ENCODE measurements at places on chromosomes 5 and 9.

DNA sequence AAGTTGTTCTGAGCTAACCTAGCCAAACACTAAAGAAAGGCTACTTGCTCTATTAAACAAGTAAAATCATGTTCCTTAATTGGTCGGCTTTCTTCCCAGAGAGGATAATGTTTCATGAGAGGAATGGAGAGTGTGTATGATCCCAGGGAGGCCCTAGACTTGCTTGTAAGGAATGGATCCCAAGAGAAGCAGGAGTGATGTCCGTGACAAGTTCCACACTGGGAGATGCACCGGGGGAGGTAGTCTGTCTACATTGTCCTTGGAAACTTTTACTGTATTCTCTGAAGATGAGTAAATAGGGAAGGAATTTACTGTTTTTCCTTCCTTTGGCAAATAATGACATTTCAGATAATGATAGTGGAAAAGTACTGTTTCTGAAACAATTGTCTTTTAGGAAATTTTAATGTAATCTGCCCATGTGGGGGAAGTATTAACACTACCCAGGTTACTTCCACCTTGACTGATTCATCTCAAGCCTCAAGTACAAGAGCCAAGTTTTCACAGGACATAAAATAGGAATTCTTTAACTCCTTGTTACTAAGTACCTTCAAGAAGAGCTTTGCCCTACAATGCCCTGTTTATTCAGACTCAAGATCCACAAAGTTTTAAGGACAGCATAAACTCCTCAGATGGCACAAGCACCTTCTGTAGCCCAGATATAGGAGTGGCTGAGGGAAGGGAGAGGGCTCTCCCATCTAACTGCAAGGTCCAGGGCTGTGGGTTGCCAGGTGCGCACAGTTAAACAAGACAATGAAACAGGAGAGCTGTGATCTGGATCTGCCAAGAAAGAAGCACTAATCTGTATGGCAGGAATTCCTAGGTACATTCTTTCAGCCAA is 152.1 kb downstream of the GNA14 start:
- no peak for DNase-seq

GRCh38 chr5:10699987-10700386 is 61.0 kb downstream of the DAP start:
- DNase-seq: no peak

GRCh38 chr9:80789831-80790230 is 899.5 kb downstream of the TLE1 start:
- no peak for DNase-seq

- no peak for DNase-seq
Measured at GRCh38 chr5:61754792-61755191, 422.7 kb downstream of the ZSWIM6 start.

DNA sequence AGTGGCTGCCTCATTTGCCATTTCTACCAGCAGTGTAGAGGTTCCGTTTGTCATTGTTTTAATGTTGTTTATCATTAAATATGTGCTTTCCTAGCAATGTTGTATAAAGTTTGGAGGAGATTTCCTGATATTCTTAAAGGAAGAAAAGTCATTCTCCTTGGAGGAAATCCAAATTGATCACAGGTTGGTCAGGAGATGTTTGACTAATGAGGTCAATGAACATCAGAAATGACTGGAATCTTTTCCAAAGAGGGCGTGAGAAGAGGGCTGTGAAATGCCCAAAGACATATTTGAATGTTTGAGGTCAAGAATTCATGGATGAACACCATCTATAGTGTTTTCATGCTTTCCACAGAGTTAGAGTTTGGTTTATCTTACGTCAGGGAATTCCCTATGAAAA is 471.3 kb downstream of the MAT2B start:
- DNase-seq: no peak

GRCh38 chr5:67414712-67415111 is 218.1 kb upstream of the CD180 start:
- no peak for DNase-seq

GRCh38 chr9:95085861-95086563 is 231.5 kb downstream of the FANCC start:
- DNase-seq: no peak

GRCh38 chr5:135233477-135233876 is 165.6 kb downstream of the MACROH2A1 start:
- DNase-seq: no peak

DNA sequence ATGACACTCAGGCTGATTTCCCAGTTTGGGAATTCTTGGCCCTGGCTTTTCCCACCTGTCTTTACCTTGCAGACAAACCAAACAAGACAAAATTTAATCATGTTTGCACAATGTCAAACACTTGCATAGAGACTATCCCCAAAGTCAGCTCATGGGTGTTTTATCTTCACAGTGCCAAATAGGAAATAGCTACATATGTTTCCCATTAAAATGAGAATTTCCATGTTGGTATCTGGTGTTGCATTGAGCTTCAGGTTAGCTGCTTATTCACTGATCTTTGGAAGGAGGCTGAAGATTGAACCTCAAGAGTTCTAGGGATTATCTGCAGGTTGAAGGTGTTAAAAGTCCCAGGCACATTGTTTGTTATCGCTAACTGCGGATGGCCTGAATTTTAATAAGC is 19.5 kb downstream of the MAP1B start:
- DNase-seq: no peak

- no peak for DNase-seq
Measured at GRCh38 chr5:141488591-141489561, at the start of gene PCDHGC5. Gene PCDHGC5, plus strand, starts transcription at chr5:141489081. Its CDS starts 160 bp downstream, at chr5:141489241.

DNA sequence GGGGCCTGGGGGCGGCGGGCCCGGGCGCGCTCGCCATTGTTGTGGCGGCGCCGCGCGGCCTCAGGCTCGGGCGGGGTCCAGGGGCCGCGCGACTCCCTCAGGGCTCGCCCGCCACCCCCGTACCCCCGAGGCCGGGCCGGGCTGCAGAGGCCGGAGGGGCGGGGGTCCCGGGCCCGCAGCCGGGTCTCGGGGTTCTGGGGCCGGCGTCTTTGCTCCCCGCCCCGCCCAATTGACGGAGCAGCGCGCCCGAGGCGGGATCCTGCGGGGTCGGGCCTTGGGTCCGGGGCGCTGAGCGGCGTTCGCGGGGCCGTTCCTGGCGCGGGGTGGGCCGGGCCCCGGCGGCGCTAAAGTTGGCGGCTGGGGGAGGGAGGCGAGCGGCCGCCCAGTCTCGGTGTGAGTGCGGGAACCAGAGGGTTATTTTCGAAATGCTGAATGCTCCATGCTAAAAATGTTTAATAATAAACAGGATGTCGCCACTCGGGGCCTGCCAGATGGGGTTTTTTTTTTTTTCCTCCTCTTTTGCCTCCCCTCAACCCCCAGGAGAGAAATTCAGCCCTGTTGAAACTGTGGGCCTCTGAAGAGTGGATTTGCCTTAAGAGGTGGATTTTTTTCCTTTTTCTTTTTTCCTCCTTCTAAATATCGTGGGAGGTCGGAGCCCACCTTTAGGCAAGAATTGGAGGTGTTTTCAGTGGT is 724 bp downstream of the PRRC2B start:
- DNase-seq: peak; percentile 29

GRCh38 chr5:50663636-50664035 is 2.8 kb upstream of the PARP8 start:
- DNase-seq: no peak

DNA sequence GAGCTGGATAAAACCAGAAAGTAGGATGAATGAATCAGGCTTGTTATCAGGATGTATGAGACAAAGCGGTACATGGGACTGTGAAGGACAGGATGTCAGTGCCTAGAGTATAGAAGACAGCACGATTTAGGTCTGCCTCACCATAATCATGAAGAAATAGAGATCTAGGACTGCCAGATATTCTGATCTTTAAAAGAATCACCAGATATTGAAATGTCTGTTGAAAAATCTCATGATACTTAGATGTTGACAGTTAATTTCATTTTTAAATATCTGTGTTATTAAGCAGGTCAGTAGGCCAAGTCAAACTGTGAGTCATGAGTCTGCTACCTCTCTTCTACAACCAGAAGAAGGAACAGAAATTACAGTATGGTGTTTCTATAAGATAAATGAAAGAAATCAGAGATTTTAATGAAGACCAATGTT is 65.0 kb downstream of the ST8SIA4 start:
- no peak for DNase-seq

GRCh38 chr9:128392302-128393144 is 21.3 kb downstream of the URM1 start:
- DNase-seq: no peak

GRCh38 chr5:179554981-179555380 is 4.6 kb downstream of the RUFY1 start:
- no peak for DNase-seq

GRCh38 chr5:1550287-1551076 is 26.7 kb upstream of the LPCAT1 start:
- no peak for DNase-seq

- no peak for DNase-seq
Measured at GRCh38 chr5:150613991-150614660, 26.3 kb upstream of the SYNPO start.

DNA sequence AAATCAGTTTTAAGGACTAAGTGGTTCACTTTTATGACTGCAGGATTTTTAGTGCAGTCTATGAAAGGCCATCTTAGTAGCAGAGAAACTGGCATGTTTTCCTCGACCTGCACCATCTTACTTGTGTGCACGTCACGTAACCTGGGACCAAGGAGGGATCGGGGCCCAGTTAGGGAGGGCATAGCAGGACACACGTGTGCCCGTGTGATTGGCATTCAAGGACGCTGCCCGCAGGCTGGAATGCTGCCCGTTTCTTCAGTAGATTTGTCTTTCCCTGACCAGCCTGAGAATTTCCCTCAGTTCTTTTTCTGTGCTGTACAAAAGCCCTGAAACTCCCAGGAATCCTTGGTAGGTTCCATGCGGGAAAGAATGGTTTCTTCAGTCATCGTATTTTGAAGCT is 196.3 kb downstream of the TRIO start:
- DNase-seq: no peak

DNA sequence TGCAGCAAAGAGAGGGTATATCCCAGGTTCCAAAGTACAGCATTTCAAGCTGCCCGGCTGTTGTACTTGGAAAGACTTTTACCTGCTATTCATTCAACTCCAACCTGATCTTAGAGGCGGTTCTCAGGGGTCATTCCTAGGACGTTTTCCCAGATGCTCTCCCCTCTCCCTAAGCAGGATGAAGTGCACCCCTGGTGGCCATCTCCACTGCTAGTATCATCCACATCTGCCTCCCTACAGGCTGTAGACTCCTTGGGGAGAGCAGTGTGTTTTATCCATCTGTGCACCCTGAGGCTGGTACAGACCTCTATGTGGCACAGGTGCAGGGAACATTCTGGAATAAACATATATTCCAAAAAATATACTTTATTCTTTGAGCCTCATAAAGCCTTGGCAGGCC is 56.8 kb downstream of the PTPN3 start:
- no peak for DNase-seq

- no peak for DNase-seq
Measured at GRCh38 chr5:122129306-122129705, at the start of gene ZNF474. Gene ZNF474, plus strand, starts transcription at chr5:122129546. Its CDS starts 22,445 bp downstream, at chr5:122151991.

- DNase-seq: no peak
Measured at GRCh38 chr9:135926402-135927194, 19.3 kb upstream of the CAMSAP1 start.

- DNase-seq: no peak
Measured at GRCh38 chr5:10355071-10355889, 1.8 kb downstream of the MARCHF6 start.

DNA sequence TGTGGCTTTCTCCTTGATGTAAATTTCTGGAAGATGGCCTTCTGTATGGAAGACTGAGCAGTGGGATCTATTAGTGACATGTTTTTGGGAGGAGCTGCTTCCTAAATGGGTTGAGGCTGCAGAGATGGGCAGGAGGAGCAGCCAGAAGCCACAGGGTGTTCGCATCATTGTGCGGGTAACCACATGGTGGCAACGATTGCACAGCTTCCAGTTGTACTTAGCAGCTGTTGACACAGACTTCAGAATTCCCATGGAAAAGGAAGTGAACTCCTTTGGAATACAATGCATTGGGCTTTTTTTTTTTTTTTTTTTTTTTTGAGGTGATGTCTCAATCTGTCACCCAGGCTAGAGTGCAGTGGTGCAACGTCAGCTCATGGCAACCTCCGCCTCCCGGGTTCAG is 297.3 kb downstream of the NR3C1 start:
- DNase-seq: no peak

DNA sequence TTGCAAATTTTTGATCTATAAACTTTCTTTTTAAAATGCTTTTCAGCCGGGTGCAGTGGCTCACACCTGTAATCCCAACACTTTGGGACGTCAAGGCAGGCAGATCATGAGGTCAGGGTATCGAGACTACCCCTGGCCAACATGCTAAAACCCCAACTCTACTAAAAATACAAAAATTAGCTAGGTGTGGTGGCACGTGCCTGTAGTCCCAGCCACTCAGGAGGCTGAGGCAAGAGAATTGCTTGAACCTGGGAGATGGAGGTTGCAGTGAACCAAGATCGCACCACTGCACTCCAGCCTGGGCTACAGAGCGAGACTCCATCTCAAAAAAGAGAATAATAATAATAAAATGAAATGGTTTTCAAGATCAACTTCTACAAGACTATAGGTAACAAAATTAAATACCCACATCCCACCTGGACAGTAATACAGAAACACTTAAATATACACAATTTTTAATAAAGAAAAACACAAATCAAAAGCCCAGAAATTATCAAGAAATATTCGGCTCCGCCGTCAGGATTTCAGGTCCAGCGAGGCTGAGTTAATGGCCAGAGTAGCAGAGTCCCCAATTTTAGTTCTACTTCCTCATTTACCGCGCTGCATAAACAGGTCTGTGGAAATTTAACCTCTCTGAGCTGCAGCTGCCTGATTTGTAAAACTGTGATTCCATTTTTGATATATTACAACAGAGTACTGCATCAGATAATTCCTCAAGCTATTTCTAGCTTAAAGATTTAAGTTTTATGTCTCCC is 4.0 kb downstream of the TUT7 start:
- DNase-seq: no peak

- no peak for DNase-seq
Measured at GRCh38 chr9:37155601-37156000, 35.2 kb downstream of the ZCCHC7 start.

DNA sequence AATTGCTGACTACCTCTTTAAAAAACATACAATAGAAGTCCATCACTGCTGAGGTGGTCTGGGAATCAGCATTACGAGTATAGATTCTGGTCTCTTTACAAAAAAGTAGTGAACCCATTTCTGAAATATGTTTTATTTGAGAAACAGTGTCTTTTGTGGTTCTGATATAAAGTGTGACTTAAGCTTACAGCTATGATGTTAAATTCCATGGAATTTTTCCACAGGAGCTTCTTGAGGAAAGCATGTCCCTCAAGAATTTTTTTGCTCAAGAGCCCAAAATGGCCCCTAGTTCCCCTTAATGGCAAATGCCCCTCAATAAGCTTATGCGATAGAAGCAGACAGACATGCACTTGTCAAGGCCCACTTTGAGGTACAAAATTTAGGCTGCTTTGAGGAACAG is 265.7 kb downstream of the FAM170A start:
- no peak for DNase-seq

GRCh38 chr5:181127907-181128626 is 2.9 kb downstream of the OR2V1 start:
- DNase-seq: no peak

Measured in stimulated activated CD4-positive, alpha-beta T cell treated with anti-CD3 and anti-CD28 coated beads, TNF-alpha, amount 100 ng/mL, for 4 hours (primary cell).